Activated T-cell treated with anti-CD3 and anti-CD28 coated beads for 1 hour (primary cell): ENCODE measurements at places on chromosomes 12 and 14.

GRCh38 chr12:47223031-47223847 lies 143.5 kb upstream of the AMIGO2 start:
- DNase-seq: no peak

DNA sequence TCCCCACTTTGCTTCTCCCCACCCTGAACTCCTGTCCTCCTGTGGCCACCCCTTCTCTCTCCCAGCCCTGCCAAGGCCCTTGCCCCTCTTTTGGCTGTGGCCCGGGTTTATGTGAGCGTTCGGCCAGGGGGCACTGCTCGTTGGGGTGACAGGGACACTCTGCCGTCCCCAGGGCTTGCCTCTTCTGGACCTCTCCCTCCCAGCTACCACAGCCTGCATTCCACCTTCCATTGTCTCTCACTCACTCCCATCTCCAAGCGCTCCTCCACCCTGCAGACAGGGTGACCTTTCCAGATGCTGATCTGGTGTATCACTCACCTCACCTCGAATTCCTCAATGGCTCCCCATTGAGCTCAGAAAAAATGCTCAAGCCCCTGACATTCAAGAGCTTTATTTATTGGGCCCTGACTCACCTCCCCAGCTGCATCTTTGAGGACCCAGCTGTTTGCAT lies 1.4 kb downstream of the SERPINA9 start:
- no peak for DNase-seq

- no peak for DNase-seq
These were observed 18.7 kb downstream of the TSHR start for GRCh38 chr14:80973931-80974641.

DNA sequence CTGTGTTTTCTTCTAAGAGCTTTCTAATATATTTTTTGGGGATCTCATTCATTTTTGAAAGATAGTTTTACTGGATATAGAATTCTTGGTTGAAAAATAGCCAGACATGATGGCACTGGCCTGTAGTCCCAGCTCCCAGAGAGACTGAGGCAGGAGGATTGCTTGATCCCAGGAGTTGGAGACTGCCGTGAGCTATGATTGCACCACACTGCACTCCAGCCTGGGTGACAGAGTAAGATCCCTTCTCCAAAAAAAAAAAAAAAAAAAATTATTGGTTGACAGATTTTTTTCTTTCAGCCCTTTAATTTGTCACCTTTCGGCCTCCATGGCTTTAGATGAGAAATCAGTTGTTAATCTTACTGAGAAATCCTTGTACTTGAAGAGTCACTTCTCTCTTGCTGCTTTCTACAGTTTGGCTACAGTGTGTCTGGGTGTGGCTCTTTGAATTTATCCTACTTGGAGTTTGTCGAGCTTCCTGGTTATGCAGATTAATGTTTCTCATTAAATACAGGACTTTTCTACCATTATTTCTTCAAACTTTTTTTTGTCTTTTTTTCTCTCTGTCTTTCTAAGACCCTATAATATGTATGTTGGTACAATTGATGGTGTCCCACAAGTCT lies 60.2 kb upstream of the AMN start:
- DNase-seq: no peak

- no peak for DNase-seq
These were observed 123.2 kb downstream of the GXYLT1 start for GRCh38 chr12:42021469-42021868.

DNA sequence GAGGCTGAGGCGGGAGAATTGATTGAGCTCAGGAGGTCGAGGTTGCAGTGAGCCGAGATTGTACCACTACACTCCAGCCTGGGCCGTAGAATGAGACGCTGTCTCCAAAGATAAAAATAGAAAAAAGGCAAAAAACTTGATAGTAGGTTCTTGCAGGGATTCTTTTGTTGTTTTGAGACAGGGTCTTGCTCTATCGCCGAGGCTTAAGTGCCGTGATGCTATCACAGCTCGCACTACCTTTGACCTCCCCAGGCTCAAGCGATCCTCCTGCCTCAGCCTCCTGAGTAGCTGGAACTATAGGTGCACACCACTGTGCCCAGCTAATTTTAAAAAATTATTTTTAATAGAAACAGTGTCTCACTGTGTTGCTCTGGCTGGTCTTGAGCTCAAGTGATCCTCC lies 4.7 kb downstream of the GOLGA5 start:
- DNase-seq: no peak

GRCh38 chr14:95320078-95320895 lies 579 bp upstream of the CLMN start:
- DNase-seq: no peak

DNA sequence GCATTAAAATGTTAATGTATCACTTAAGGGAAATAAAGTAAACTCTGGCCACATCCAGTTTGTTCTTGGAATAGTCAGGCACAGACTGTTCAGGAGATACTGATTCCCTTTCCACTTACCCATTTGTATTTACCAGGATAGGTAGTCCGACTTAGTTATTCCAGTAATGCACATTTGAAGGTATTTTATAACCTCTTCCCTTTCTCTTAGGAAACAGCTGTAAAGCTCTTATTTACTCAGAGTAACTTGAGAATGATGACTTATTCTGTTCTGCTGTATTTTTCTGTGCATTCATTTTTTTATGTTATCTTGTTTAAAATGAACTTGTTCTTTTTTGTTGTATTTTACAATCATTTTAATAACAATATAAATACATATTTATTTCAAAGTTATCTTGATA lies 78.0 kb downstream of the METTL25 start:
- DNase-seq: no peak

DNA sequence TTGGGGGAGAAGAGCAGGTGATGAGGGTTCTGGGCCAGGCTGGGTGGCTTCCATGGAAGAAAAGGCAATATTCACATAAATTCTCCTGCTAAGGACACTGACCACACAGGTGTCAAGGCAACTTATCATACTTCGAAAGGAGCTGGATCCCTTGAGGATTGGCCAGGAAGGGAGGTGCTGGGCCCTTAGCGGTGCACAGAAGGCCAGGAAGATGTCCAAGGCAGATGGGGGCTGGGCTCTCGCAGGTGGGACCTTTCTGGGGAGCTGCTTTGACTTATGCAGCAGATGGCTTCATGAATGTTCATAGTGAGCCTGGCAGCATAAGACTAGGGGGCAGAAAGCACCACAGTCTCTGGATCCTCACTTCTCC lies 3.9 kb downstream of the CD63 start:
- no peak for DNase-seq

DNA sequence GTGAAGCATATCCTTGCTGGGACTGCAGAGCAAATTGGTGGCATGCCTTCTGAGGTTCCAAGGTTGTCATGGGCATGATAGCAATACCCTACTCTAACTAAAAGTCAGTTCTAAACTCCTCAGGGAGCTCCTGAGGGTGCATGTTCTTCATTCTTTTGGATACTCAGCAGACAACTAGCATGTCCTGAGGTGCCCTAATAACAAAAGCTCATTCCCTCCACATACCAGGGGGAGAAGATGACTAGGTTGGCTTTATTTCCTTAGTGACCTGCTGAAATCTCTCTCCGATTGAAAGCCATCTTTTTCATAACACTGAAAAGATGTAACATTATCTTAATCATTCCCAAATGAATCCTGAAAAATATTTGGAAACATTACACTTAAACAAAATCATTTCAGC lies 188.7 kb upstream of the IGF1 start:
- DNase-seq: no peak

DNA sequence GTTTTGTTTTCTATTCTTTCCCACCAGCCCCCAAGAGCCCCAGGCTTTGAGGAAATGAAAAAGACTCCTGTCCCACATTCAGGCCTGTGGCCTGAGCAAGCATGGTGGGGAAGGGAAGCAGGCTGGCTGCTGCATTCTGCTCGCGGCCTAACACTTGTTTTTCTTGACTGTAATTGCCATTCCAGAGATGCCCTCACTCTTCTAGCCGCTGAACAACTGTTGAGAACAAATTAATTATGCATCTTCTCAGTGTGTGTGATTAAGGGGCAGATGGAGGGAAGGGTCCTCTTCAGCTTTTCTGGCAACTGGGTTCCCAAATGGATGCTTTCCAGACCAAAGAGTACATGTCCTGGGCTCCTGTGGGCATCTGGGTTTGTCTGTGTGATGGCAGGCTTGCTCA lies 43.3 kb downstream of the ADCK1 start:
- DNase-seq: no peak
